ENCODE measurements at places on chromosomes 2 and 18.

- no peak for DNase-seq
Measured at GRCh38 chr2:127154396-127154795, 47.4 kb upstream of the BIN1 start.

DNA sequence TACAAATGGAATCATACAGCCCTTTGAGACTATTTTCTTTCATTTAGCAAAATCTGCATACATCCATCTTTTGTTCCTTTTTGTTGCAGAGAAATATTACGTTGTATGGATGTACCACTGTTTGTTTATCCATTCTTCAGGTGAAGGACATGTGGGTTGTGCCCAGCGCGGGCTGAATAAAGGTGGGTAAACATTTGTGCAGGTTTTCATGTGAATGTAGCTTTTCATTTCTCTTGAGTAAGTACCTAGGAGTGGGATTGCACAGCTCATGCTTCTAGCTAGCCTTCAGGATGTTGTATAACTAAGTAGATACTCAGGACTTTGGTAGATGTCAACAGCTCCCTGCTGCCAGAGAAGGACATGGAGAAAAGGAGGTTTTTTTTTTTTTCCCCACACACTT is 50.6 kb upstream of the SPRED2 start:
- no peak for DNase-seq

DNA sequence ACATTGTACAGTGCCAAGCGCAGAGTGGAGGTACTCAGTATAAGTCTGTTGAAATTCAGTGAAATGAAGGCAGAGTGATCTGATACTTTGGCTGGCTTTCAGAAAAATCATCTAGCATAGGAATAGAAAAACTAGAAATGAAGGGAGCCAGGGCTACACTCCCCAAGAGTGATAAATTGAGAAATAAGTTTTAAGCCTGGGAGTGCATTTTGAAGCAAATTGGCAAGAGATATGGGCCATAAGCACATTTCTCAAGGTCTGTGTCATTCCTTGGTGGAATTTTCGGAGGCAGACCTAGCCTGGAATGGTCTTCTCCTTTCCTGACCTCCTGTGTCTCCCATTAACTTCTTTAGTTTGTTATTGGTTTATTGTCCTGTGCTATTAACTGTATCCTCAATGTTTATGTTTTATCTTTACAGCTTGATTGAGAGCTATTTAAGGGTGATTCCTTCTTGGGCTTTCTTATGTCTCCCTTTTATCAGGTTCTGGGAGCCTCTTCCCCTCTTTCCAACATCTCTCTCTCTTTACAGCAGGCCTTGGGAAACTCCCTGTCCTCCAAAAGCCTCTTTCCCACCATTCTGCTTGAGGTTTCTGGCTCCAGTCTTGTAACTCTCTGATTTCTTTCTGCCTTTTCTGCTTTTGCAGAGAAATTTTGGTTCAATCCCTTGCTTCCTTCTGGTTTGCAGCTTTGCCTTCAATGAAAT is 649.5 kb downstream of the SLC4A3 start:
- DNase-seq: no peak

DNA sequence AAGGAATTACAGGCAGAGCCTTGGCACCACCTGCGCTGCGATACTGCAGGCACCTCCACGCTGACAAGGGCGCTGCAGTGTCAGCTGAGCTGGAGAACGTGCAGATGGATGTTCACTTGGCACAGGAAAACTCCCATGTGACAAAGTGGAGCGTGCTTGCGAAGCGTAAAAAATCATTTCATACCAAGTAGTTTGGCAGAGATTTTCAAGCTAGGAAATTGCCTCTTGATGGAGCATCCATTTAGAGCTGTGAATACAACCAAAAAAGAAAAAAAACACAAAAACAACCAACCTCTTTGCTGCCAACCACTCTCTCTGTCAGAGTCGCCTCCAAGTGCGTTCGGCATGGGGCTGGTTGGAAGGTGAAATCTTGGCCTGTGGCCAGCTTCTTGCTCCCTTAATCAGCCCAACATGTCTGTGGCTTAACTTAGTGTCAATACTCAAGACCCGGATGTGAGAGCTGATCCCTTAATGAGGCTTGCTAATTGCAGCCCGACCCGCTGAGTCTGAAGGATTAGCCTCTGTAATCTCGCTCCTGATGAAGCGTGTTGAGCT is 38.1 kb downstream of the ACOXL start:
- DNase-seq: no peak

Measured in natural killer cell (primary cell).